ENCODE measurements at places on chromosomes 1 and 21.

DNA sequence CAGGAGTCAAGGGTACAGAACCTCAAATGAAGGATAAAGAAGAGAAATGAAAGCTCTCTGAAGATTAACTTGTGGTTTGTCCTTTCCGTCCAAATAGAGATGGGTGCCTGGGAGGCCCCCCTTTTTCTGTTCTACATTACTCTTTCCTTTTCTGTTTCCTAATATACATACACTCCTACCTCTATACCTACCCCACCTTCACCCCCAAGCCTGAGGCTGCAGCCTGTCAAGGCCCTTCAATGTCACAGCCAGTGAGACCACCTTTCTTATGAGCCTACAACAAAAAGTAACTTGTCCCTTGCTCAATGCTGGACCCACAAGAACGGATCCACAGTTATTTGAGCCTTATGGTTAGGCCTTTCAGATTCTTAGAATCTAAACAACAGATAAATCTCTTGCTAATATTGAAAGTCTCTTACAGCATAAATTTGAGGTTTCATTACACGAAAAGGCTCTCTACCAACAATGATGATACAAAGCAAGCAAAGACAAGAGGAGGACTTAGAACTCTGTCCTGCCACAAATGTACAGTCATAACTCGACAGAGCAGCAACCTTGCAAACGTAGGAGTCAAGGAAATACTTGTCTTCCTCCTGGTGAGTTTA lies 4.1 kb upstream of the TRAF3IP3 start:
- DNase-seq: no peak

DNA sequence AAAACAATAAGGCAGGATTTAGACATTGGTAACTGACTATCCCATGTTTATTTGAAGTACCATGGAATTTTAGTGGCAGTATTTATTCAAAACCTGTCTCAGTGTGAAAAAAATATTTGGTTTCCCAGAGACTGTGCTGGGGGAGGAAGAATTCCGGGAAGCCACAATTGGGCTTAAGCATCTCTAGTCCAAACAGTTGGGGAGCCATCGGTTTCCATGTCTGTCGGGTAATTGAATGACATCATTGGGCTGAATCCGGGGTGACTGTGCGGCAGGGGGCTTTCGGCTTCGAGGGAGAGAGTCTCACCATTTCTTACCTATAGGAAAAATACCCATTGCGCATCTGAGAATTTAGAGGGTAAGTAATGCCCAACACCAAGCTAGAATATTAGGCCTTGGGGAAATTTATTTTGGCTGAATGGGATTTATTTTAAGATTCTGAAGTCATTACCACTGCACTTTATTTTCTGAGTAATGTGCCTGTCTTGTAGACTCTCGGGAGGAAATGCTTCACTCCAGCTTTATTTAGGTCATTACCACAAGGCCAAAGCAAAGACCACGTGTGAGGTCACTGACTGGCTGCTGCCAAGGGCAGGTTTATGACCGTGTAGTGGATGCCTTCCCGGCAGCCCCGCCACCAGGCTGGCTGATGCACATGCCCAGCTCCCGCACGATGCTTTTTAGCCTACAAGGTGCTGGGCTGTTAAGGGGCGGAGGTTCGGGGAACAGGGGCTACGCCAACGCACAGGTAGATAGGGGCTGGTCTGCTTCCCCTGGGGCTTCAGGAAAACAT lies 23.1 kb upstream of the UMODL1 start:
- DNase-seq: no peak

- DNase-seq: no peak
Observed at GRCh38 chr1:174761335-174761734, 238.4 kb upstream of the CACYBP start.

DNA sequence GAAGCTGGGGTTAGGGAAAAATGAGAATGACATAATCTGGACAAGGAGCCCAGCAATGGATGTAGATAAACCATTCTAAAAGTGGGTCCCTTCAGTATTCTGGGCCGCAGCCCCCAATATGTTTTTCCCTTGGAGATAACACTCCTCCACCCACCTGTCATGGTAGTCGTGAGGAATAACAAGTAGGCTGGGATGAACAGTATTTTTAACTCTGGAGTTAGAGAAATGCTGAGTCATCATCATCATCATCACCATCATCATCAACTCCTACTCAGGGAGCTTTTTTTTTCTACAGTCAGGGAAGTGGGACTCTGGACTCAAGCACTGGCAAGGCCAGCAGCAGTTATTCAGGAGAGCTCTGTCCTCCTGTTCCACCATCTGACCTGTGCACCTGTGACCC lies 12.8 kb downstream of the CADM3 start:
- DNase-seq: no peak

- DNase-seq: peak; percentile 8
Observed at GRCh38 chr1:53639251-53639763, 99.7 kb downstream of the GLIS1 start.

GRCh38 chr1:53332186-53332564 lies 4.3 kb upstream of the LRP8 start:
- no peak for DNase-seq

DNA sequence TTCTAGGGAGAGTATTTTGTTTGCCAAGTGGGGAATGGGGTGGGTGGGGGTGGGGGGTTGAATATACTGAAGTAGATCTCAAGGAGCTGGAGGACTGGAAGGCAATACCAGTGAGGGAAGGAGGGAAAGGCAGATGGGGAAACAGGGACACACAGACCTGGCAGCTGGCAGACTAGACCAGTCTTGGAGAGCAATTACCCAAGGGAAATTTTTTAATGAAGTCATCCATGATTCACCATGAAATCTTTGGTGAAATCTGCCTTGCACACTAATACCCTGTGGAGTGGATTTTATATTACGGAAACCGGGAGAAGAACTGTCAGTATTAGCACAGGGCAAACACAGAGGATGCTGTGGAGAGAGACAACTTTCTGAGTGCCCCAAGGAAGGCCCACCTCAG lies 29.7 kb upstream of the MARK1 start:
- DNase-seq: no peak

GRCh38 chr1:14055442-14056223 lies 355.6 kb downstream of the PRDM2 start:
- no peak for DNase-seq

DNA sequence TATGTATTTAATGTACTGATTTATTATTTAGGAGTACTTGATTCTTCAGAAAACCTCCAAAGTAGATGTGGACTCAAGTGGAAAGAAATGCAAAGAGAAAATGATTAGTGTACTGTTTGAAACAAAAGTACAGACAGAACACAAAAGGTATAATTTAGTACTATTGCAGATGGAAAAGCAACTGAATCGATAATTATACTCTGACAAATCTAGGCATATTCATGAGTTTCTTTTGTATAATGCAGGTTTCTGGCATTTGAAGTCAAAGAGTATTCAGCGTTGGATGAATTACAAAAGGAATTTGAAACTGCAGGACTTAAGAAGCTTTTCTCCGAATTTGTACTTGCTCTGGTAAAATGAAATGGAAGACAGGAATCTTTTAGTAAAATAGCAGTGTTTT lies 12.5 kb downstream of the RWDD3 start:
- DNase-seq: no peak

- DNase-seq: no peak
Observed at GRCh38 chr1:4676253-4676652, 21.8 kb downstream of the AJAP1 start.

GRCh38 chr21:34967509-34968289 lies 81.4 kb downstream of the RUNX1 start:
- DNase-seq: no peak

GRCh38 chr21:44487831-44488230 lies 32.5 kb downstream of the LRRC3 start:
- DNase-seq: no peak

All from omental fat pad (tissue), 4 donors.